ENCODE measurements at places on chromosomes 6 and 20. TPM values are rescaled to one million over a fixed set of nuclear protein-coding genes. Genes with fewer than 3 reads are reported as not detected.
A peak's percentile ranks its signal among the peaks of the same experiment; 100 is the strongest.

DNA sequence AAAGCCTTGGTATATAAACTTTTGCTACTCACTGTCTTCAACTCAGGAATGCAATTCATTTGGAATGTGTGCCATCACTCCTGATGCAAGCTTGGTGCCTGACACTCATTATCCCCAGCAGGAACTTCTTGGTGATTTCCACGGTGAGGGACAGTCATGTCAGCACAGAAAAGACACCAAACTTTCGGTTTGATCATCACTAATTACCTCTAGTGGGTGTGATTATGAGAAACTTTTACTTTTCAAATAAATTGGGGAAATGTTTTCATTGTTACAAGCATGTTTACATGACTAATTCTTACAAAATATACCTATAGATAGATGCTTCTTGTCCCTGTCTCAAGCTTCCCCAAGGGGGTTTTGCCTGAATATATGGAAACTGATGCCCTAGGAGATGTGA is 40.9 kb downstream of the RPP40 start:
- H3K27me3 ChIP-seq, result no peaks in the 10 kb centered on the region
- H3K36me3 ChIP-seq, result no peaks in the 10 kb centered on the region
- no peak overlapping the region for H3K4me3 ChIP-seq
- no peak overlapping the region for H3K27ac ChIP-seq
- H3K4me1 ChIP-seq, result no peaks in the 10 kb centered on the region
- no peak for DNase-seq

GRCh38 chr6:72931325-72931887 is 293.9 kb downstream of the KHDC1L start:
- no peaks in the 10 kb centered on the region for H3K27me3 ChIP-seq
- peaks cover 3% of the 10 kb centered on the region for H3K4me1 ChIP-seq
- no peaks in the 10 kb centered on the region for H3K36me3 ChIP-seq
- H3K4me3 ChIP-seq, result no peak overlapping the region

- H3K4me1 ChIP-seq, result peaks cover 3% of the 10 kb centered on the region
- H3K4me3 ChIP-seq, result no peak overlapping the region
- H3K27me3 ChIP-seq, result peaks cover 23% of the 10 kb centered on the region
- H3K27ac ChIP-seq, result no peak overlapping the region
Observed at GRCh38 chr20:64166721-64167615, 2.7 kb downstream of the MYT1 start.

- no peak overlapping the region for H3K4me3 ChIP-seq
- H3K4me1 ChIP-seq, result peaks cover 6% of the 10 kb centered on the region
Observed at GRCh38 chr6:128271527-128271926, 248.9 kb downstream of the PTPRK start.

- peaks cover 52% of the 10 kb centered on the region for H3K36me3 ChIP-seq
- peak overlapping the region; percentile 92 for H3K4me3 ChIP-seq
- no peaks in the 10 kb centered on the region for H3K27me3 ChIP-seq
- DNase-seq, result peak; percentile 64
- H3K4me1 ChIP-seq, result no peaks in the 10 kb centered on the region
Observed at GRCh38 chr6:73519926-73520687, 725 bp downstream of the EEF1A1 start.

- H3K27me3 ChIP-seq, result no peaks in the 10 kb centered on the region
- H3K4me3 ChIP-seq, result no peak overlapping the region
- H3K4me1 ChIP-seq, result no peaks in the 10 kb centered on the region
- no peak overlapping the region for H3K27ac ChIP-seq
Observed at GRCh38 chr20:15756002-15756753, 817.1 kb downstream of the KIF16B start.

- no peak overlapping the region for H3K27ac ChIP-seq
- no peaks in the 10 kb centered on the region for H3K4me1 ChIP-seq
- no peak overlapping the region for H3K4me3 ChIP-seq
Observed at GRCh38 chr6:90545448-90545847, 41.4 kb downstream of the MAP3K7 start.

DNA sequence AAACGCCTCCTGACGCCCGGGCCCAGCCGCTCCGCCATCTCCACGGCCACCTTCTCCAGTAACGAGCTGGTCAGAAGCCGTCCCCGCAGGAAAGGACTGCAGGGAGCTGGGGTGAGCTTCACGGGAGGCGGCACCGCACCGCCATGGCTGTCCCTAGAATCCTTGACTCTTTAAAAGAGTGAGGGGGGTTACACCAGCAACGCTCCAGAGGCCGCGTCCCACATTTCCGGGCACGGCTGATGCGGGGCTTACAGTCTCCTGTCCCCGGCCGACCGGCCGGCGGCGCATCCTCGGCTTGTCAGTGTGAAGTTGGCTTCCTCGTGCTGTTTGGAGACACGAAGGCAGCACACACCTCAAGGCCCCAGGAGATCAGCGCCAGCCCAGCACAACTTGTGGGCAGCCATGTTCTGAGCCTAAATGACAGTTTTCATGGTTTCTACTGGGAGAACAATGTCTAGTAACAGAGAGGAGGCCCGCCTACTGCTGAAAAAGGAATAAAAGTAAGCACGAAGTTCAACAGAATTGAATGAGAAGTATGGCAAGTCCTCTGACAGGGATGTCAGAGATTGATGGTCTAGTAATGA is 30.4 kb downstream of the SLC2A4RG start:
- no peak for DNase-seq
- H3K36me3 ChIP-seq, result peaks cover 8% of the 10 kb centered on the region
- no peaks in the 10 kb centered on the region for H3K4me1 ChIP-seq
- no peaks in the 10 kb centered on the region for H3K27me3 ChIP-seq
- no peak overlapping the region for H3K4me3 ChIP-seq

GRCh38 chr6:119037941-119038623 is 40.4 kb downstream of the FAM184A start:
- peaks cover 43% of the 10 kb centered on the region for H3K36me3 ChIP-seq
- peak overlapping the region; percentile 71 for H3K4me3 ChIP-seq
- DNase-seq, result peak; percentile 69
- H3K27me3 ChIP-seq, result no peaks in the 10 kb centered on the region
- peaks cover 38% of the 10 kb centered on the region for H3K4me1 ChIP-seq
- peak overlapping the region; percentile 55 for H3K27ac ChIP-seq

DNA sequence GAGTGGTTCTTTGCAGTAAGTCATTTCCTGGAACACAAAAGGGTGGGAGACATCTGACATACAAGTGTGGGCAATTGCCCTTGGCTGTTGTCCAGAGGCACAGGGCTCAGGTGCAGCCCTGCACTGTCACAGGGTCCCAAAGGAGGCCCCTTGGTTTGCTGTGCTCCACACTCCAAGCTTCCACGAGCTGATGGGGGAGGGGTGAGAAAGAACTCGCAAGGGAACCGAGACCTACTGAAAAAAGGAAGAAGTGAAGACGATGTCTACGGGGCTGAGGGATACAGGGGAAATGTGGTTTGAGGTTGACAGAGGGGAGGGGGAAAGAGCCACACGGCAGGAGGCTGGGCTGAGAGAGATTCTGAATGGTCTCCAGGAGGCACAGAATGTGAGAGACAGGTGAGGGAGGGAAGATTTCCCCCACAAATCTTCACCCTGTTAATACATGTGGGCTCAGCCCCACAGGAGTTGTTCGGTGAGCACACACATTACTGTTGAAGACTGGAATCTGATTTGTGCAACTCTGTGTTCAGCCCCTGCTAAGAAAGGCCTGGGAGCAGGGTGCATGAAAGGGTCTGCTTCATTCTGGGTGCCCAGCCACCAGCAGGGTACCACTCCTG is 123.4 kb downstream of the LY86 start:
- DNase-seq, result no peak
- peaks cover 3% of the 10 kb centered on the region for H3K4me1 ChIP-seq
- H3K4me3 ChIP-seq, result no peak overlapping the region
- H3K27ac ChIP-seq, result no peak overlapping the region

DNA sequence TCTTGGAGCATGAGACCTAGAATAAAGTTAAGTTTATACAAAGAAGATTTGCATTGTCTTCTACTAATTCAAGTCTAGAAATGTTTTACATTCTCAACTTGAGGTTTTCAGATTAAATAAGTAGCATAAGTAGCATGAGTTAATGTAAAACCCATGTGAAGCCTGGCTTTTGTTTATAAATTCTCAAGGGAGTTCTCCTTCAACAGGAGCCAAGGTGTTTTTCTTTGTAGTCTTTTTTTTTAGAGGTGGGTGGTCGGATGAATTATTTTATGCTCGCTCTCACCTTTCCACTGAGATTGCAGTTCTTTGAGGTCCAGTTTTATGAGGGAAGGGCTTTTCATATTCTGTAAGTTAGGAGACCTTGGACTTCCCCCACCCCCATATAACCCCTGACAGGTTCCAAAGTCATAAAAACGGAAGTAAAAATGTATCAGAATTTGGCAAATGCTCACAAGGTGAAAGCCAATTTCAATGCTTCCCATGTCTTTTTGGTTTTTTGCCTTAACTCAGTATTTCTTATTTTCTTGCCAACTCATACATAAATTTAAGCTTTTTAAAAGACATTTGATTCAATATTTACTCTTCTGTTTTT is 244.3 kb upstream of the ASCC3 start:
- no peaks in the 10 kb centered on the region for H3K4me1 ChIP-seq
- no peak for DNase-seq
- H3K4me3 ChIP-seq, result no peak overlapping the region
- no peaks in the 10 kb centered on the region for H3K27me3 ChIP-seq

DNA sequence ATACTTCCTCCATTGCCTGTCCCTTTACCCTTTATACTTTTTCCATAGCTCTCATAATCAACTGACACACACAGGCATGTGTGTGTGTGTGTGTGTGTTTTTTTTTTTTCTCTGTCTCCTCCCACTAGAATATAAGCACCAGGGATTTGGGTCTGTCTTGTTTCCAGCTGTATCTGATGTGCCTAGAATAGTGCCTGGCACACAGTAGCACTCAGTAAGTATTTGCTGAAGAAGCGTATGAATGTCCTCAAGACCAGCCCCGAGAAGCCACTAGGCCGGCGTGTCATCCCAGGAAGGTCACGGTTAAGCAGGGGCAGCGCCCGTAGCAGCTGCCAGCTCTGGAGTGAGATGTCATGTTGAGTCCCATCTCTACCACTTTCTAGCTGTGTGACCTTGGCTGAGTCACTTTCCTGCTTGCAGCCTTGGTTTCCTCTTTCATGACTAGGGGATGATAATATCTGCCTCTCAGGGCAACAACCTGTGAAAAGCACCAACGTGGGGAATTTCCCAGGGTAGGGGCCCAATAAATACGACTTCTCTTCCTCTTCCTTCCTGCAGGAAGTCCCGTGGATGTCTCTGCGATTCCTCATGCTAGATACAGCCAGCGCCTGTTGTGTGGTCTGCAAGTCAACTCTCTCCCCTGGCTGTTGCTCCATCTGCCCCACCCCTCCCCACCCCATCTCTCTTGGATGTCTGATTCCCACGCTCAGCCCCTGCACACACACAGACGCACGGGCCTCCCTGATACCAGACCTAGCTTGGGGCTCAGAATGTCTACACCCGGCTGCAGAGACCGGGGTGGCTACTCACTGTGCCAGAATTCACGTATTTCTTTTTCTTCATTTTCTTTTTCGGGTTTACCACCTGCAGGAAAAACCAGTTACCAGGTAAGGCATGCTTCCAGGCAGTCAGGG is 58.1 kb downstream of the RAB44 start:
- no peaks in the 10 kb centered on the region for H3K4me1 ChIP-seq
- no peak overlapping the region for H3K27ac ChIP-seq
- H3K27me3 ChIP-seq, result no peaks in the 10 kb centered on the region
- no peaks in the 10 kb centered on the region for H3K36me3 ChIP-seq
- H3K4me3 ChIP-seq, result no peak overlapping the region

DNA sequence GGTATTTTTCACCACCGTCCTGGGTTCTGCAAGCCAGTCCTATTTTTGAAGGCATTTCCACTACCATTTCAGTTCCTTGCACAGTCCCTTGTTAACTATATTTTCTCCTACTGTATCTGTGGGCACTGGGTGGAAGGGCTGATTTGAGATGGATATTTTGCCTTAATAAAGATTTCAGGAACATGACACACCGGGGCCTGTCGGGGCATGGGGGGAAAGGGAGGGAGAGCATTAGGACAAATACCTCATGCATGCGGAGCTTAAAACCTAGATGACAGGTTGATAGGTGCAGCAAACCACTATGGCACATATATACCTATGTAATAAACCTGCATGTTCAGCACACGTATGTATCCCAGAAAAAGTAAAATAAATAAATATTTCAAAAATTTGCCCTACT is 22.4 kb downstream of the STK38 start:
- H3K4me1 ChIP-seq, result no peaks in the 10 kb centered on the region
- no peak overlapping the region for H3K27ac ChIP-seq
- H3K4me3 ChIP-seq, result no peak overlapping the region

DNA sequence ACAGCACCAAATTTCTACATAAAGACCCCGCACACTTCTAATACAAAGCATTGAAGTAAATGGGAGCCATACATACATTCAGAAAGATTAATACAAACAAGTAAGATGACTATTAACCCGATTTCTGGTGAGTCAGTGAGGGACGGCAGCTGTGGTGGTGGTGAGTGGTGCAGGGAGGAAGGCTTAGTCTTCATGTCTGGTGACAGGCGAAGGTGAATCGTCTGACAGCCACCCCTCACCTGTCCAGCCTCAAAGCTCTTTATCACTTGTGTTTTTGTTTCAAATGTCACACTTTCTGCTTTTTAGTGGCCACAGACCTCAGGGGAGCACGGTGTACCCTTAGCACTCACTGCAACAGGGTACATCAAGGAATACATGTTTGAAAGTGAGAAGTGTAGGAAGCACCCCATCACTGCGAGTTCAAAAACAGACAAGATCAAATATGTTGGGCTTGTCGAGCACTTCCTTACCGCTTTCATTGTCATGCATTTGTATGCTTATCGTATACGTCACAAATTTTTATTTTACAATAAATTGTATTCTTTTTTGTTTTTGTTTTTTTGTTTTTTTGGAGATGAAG is 63.5 kb downstream of the IRF4 start:
- no peak overlapping the region for H3K4me3 ChIP-seq
- no peak for DNase-seq
- no peak overlapping the region for H3K27ac ChIP-seq
- H3K27me3 ChIP-seq, result no peaks in the 10 kb centered on the region

GRCh38 chr6:99521633-99522151 is 6.5 kb upstream of the USP45 start:
- DNase-seq, result peak; percentile 75
- H3K36me3 ChIP-seq, result peaks cover 5% of the 10 kb centered on the region
- peak overlapping the region; percentile 48 for H3K27ac ChIP-seq

DNA sequence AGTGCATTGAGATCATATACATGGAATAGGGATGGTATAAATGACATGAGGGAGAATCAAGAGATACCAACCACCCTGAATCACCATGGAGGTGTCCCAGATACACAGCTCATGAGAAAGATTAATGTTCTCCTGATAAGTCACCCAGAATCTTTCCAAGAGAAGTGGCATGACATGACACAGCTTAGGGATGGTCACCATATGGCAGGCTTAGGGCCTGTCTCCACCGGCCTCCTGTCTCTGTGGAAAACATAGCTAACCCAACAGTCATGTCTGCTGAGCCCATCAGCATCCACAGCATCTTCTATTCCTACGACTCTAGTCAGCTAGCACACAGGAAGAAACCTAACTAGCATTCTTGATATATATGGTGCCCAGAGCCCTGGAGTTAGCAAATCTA is 133.3 kb downstream of the IPCEF1 start:
- no peaks in the 10 kb centered on the region for H3K36me3 ChIP-seq
- H3K4me3 ChIP-seq, result no peak overlapping the region
- no peaks in the 10 kb centered on the region for H3K27me3 ChIP-seq
- DNase-seq, result no peak
- no peak overlapping the region for H3K27ac ChIP-seq

The PTGIS gene
- total RNA-seq, result 14.8 TPM

The CST1 gene
- total RNA-seq, result 41.2 TPM

The COL9A3 gene
- total RNA-seq, result 43.0 TPM

The RRAGD gene
- 20.7 TPM for total RNA-seq

The POPDC3 gene
- total RNA-seq, result 9.9 TPM

The HSPA12B gene
- total RNA-seq, result 1.4 TPM

Measured in endodermal cell (in vitro differentiated cells).